ENCODE measurements at places on chromosomes 3 and 15. TPM values are rescaled to one million over a fixed set of nuclear protein-coding genes. Genes with fewer than 3 reads are reported as not detected.
A peak's percentile ranks its signal among the peaks of the same experiment; 100 is the strongest.

FRMD4B gene
- 48.6 TPM for total RNA-seq

- DNase-seq, result no peak
Observed at GRCh38 chr3:160098261-160098908, 109.8 kb downstream of the IL12A start.

DNA sequence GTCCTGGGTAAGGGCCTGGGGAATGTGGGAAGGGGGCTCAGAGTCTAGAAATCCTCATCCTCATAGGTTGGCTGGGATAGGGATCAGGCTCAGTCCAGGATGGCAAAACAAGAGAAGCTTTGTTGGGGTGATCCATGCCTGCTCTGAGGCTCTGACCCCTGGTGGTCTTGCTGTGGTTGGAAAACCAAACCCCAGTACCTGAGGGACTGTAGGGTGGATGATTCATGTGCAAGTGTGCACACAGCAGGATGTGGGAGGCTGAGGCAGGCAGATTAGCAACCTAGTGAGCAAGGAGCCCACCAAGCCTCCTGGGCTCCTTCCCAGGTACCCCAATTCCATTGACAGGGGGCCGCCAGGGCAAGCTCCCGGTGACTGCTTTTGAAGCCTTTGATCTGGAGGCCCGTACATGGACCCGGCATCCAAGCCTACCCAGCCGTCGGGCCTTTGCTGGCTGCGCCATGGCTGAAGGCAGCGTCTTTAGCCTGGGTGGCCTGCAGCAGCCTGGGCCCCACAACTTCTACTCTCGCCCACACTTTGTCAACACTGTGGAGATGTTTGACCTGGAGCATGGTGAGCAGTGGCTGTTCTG is 3.1 kb downstream of the KLHDC8B start:
- DNase-seq, result no peak

KIF9 gene
- total RNA-seq, result 6.5 TPM

DNA sequence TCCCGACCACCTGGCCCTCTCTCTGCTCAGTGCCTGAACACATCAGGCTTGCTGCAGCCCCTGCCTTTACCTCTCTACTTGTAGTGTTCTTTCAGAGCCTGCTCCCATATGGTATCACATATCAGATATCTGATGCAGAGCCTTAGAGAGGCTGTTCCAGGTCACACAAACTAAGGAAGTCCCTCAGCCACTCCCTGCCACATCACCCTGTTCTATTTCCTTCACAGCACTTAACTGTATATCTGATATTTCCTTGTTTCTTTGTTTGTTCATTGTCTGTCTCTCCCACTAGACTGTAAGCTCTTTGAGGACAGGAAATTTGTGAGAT is 976 bp upstream of the ALDH1L1 start:
- no peak for DNase-seq

GOLGA6L6 gene
- not detected for total RNA-seq

- no peak for DNase-seq
Observed at GRCh38 chr3:53989946-53990345, 98.3 kb upstream of the SELENOK start.

SERPINI2 gene
- not detected for total RNA-seq

GRCh38 chr3:143991713-143992112 is 20.1 kb downstream of the DIPK2A start:
- DNase-seq, result no peak

DNA sequence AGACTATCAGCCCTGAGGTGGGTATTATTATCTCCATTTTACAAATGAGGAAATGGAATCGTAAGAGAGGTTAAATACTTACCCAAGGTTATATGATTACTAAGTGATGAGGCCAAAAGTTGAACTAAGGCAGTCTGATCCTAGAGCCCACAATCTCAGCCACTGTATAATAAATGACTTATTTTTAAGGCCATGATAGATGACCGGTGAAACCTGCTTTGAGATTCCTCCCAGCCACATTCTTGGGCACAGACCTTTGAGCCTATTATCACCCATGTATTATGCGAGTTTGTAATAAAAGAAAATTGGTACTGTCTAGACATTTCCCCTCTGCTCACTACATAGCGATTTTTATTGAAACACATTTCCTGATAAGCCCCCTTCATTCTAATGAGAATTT is 37.4 kb downstream of the POLQ start:
- DNase-seq, result no peak

- no peak for DNase-seq
Observed at GRCh38 chr3:26535151-26535550, 87.4 kb upstream of the LRRC3B start.

GRCh38 chr3:159169828-159170227 is 368.0 kb downstream of the MFSD1 start:
- no peak for DNase-seq

PP2D1 gene
- not detected for total RNA-seq

- DNase-seq, result no peak
Observed at GRCh38 chr3:14405360-14406238, 3.2 kb downstream of the SLC6A6 start.

- no peak for DNase-seq
Observed at GRCh38 chr3:34504366-34504765, 705.9 kb downstream of the PDCD6IP start.

TGFBR2 gene
- total RNA-seq, result 221 TPM

DNA sequence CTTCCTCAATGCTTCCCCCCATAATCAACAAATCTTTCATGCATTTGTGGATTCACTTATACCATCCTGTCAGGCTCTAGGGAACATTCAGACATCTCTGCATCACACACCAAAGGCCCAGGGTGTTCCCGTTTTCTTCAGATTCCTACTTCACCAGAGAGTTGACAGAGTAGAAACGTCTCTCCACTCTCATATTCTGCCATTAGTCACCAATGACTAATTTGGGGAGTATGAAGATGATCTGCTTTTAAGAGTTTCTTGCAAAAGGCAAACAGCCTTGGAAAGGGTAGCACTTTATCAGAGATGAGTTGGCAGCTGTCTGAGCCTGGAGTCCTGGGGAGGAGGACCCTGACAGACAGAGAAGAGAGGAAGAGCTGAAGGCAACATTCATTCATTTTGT is 55.8 kb upstream of the DGKG start:
- DNase-seq, result no peak

- DNase-seq, result no peak
Observed at GRCh38 chr3:64798316-64798715, 110.5 kb upstream of the ADAMTS9 start.

GRCh38 chr3:11539677-11540076 is 104.0 kb downstream of the VGLL4 start:
- DNase-seq, result no peak

DNA sequence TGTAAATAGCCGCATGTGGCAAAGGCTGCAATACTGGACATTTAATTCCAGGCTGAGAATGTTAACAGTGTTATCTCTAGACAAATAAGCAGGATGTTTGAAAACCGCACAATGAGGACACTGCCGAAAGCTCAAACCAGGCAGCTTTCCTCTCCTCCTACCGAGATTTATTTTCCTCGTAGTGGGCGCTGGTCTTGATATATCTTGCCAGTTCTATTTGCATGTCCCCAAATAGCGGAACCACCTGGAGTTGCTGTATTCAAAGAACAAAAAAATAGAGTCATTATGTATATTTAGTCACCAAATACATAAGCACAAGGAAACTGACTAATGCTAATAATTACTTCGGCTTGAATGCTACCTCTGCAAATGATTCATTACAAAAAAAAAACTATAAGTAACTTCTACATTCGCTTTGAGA is 46.5 kb downstream of the CYFIP1 start:
- no peak for DNase-seq

GRCh38 chr3:190432216-190432615 is 17.5 kb downstream of the TMEM207 start:
- no peak for DNase-seq

GRCh38 chr15:79978260-79978654 is 7.3 kb upstream of the BCL2A1 start:
- DNase-seq, result no peak

TERC gene
- 6.3 TPM for total RNA-seq

DNA sequence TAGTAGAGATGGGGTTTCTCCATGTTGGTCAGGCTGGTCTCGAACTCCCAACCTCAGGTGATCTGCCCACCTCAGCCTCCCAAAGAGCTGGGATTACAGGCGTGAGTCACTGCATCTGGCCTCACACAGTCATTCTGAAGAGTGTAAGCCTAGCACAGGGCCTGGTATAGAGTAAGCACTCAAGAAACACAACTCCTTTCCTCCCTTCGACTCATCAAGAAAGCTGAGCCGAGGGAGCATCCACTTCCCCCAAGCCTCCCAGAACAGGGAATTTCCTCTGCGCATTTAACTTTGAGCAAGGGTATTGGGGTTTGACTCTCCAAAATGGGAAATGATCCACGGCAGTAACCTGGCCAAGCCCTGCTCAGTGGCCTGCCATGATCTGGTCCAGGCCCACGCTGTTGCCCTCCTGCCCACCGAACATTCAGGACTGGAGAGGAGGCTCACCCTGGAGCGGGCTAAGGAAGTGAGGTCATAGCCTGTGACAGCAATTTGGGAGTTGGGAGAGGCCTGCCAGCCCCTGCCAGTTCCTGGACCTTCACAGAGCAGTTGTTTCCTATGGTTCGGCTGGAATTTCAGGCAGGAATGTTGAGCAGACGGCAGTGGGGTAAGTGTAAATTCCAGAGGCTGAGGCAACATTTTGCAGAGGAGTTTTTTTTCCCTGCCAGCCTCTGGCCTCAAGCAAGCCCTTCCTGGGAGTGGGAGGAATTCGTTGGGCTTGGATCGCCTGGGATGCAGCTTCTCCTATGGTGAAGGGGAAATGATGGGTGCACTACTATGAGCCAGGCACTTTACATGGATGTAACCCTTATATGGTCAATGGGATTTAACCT is 21.2 kb upstream of the SMAD3 start:
- DNase-seq, result no peak

GRCh38 chr3:65178703-65179102 is 490.9 kb upstream of the ADAMTS9 start:
- DNase-seq, result no peak

DNA sequence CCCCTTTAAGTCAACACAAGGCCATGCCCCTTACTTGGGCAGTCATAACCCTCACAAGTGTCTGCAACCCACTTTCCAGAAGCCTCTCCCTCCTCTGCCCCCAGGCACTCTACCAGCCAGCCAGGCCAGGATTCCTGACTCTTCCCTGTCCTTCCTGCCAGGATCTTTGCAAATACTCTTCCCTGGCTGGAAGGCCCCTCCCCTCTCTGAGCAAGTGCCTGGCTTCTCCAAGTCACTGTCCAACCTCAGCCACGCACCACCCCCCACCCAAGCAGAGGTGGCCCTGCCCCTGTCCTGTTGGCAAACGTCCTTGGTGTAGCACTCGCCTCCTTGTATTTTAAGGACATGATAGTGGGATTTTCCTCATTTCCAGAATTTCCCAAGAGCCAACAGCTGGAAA is 54.7 kb upstream of the USP3 start:
- peak; percentile 38 for DNase-seq

DNA sequence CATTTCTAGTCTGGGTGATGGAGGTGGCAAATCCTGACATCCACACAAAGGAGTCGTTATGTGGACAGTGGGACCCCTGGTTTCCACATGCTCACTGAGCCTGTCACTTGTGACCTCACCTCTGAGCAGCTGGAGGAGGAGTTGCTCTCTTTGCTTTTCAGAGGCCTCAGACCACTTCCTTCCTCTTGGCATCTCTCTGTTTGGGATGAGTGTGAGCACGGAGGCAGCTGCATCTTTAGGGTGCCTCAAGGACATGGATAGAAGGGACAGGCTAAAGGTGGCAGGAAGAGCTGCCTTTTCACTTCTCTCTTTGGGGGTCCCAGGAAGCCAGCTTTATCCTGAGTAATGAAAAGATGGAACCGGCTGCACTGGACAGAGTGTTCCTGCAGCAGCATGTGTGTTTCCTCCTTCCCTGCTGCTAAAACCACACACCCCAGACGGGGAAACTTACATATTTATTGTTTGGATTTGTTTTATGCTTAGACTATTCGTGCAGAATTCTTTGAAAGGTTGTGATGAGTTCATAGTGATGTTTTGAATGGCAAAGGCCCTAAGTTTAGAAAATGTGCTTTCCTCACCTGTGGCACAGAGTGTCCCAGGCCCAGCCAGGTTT is 31.8 kb downstream of the GPR171 start:
- no peak for DNase-seq

DNA sequence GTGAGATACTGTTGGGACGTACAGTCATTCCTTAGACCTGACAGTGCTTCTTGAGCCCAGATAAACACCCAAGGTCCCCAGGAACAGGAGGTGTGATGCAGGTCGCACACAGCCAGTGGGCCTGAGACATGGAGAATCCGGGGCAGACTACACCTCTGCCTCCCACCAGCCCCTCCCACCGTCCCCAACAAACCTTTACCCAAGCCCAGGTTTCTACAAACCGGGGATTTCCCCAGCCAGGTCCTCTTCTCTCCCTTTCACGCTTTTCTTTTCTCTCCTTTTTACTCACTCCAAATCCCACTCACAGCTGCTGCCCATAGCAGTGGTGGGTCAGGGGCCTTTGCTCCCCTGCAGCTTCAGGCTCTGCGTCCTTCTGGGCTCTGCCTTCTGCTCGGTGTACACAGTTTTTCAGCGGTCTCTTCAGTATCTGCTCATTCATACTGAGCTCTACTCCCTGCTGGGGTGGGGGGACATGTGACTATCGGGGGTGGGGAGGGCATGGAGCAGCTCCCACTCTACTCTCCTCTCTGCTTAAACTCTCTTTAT is 4.8 kb upstream of the PCSK6 start:
- DNase-seq, result no peak

STAC gene
- total RNA-seq, result 4.4 TPM

SH3BP5 gene
- 143 TPM for total RNA-seq

- no peak for DNase-seq
Observed at GRCh38 chr3:161579395-161580126, 83.0 kb downstream of the OTOL1 start.

DNA sequence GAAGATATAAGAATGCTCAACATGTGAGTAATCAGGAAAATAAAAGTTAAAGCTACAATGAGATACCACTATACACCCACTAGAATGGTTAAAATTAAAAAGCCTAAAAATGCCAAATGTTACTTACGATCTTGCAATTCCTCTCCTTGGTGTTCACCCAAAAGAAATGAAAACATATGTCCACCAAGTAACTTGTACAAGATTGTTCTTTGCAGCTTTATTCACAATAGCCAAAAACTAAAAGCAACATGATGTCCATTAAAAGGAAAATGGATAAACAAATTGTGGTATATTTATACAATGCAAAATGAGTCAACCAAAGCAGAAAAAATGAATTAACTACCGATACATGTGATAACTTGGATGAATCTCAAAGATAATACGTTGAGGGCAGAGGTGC is 301.6 kb upstream of the THBS1 start:
- no peak for DNase-seq

DNA sequence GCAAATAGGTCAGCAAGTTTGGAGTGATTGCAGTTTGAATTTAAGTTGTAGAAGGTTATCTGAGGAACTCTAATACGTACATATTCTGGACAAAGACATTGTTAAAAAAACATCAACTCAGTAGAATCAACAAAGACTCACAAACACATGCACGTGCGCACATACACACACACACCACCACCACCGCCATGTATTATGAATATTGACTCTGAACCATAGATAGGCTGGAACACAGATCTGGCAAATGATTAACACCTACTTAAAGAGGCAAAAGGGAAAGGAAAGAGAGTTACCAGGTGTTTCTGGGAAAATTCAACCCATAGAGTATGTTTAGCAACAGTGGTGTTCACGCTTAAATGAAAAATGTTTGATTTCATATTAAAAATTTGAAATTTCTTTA is 334.2 kb upstream of the ALCAM start:
- DNase-seq, result no peak

All from sciatic nerve (tissue), 2 donors.